CD4-positive, alpha-beta T cell treated with Interleukin-2 at 100 ng/mL for 4 hours (primary cell): ENCODE measurements at places on chromosomes 5 and 9.

GRCh38 chr5:72543365-72543764 is 36.2 kb upstream of the ZNF366 start:
- DNase-seq: no peak

DNA sequence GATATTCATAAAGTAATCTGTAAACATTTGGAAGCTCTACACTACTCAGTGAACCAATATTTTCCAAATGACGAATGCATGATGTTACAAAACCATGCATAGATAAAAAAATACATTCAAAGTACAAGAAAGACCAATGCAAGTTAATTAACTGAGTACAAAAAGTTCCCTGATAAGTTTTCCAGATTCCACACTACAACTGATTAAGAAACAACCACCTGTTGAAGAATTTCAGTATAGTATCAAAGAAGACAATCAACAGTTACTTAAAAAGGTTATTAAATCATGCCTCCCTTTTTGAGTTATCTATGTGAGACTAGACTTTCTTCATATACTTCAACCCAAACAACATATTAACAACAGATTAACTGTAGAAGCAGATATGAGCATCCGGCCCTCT is 192.4 kb downstream of the ARL15 start:
- DNase-seq: no peak

DNA sequence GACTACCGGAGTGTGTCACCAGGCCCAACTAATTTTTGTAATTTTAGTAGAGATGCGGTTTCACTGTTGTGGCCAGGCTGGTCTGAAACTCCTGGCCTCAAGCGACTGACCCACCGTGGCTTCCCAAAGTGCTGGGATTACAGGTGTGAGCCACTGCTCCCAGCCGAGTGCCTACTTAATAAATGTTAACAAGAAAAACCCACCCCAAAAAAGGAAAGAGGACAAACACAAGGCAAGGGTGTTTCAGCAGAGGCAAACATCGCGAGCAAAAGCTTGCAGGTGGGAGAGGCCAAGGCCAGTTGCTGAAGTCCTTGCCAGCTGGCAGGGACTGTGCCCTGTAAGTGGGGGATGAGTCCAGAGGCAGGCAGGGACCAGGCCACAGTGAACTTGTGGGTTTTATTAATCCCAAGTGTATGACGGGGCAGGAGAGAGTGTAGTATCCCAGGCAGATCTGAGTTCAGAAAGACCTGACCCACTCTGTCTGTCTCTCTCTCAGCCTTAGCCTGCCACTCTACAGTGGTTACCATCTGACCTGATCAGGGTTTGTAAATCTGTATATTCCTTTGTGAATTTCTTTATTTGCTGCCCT is 6.4 kb upstream of the FPGS start:
- DNase-seq: no peak

GRCh38 chr5:137126829-137127228 is 372.3 kb downstream of the SPOCK1 start:
- no peak for DNase-seq

- no peak for DNase-seq
These were observed 558 bp downstream of the GRPEL2 start for GRCh38 chr5:149345892-149346222.

GRCh38 chr9:122042056-122042455 is 51.1 kb downstream of the TTLL11 start:
- no peak for DNase-seq

DNA sequence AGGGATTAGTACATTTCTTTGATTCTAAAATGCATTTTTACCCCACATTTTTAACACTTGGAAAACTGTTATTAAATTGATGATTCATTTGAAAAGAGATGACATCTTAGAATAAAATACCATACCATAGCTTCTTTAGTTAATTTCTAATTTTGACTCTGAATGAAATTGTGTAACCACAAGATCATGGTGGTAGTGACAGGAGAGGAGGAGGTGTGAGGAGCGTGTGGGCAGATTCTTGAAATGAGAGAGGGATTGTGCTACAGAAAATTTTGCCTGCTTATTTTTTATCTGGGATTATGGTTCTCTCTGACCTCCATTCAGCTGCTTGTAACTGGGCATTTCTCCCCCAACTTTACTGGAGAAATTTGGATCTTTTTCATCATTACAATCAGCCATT is 173.3 kb upstream of the CLINT1 start:
- no peak for DNase-seq

DNA sequence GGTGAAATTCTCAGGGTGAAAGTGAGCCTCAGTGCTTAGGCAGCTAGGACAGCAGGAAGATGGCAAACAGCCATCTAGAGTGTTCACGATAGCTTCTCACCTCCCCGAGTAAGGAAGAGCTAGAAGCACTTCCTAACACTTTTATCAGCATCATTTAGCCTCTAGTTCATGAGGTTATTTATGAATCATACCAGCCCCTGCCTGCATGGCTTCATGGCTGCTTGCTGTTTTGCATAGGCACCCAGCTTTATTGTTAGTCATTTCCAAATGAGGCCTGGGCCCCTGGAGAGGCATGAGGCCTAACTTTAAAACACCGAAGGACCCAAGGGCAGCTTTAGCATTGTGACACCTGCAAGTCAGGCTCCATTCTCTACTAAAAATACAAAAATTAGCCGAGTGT is 134.9 kb upstream of the PANK3 start:
- DNase-seq: no peak
